Left renal cortex interstitium (tissue), 4 donors: ENCODE measurements at places on chromosomes 12 and 14.

GRCh38 chr14:93834699-93835371 is 46.5 kb upstream of the PRIMA1 start:
- DNase-seq: no peak

GRCh38 chr14:79967453-79967852 is 243.9 kb downstream of the DIO2 start:
- no peak for DNase-seq

- no peak for DNase-seq
Measured at GRCh38 chr12:127648321-127648720, 618.6 kb upstream of the TMEM132C start.

- no peak for DNase-seq
Measured at GRCh38 chr14:104393199-104393897, 186.2 kb upstream of the C14orf180 start.
